ENCODE measurements at places on chromosomes 6 and 20. TPM values are rescaled to one million over a fixed set of nuclear protein-coding genes. Genes with fewer than 3 reads are reported as not detected.

- no peak for DNase-seq
Measured at GRCh38 chr6:158051968-158052367, 70.3 kb downstream of the SYNJ2 start.

GRCh38 chr6:124797224-124797623 lies 165.0 kb upstream of the RNF217 start:
- no peak for DNase-seq

DNA sequence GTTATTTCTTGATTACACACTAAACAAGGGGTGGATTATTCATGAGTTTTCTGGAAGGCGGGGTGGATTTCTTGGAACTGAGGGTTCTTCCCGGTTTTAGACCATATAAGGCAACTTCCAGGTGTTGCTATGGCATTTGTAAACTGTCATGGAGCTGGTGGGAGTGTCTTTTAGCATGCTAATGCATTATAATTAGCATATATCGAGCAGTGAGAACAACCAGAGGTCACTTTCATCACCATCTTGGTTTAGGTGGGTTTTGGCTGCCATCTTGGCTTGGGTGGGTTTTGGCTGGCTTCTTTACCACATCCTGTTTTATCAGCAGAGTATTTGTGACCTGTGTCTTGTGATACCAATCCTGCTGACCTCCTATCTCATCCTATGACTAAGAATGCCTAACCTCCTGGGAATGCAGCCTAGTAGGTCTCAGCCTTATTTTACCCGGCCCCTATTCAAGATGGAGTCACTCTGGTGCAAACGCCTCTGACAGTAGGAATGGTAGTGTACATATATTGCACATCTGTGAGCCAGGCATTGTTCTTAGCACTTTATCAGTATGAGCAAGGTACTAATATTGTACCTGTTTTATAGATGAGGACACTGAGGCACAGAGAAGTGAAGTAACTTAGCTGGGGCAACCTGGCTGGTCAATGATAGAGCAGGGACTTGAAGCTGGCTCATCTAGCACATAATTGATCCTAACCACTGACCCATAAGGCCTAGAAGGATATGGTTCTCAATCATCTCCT lies 203.7 kb downstream of the NFATC2 start:
- no peak for DNase-seq

DNA sequence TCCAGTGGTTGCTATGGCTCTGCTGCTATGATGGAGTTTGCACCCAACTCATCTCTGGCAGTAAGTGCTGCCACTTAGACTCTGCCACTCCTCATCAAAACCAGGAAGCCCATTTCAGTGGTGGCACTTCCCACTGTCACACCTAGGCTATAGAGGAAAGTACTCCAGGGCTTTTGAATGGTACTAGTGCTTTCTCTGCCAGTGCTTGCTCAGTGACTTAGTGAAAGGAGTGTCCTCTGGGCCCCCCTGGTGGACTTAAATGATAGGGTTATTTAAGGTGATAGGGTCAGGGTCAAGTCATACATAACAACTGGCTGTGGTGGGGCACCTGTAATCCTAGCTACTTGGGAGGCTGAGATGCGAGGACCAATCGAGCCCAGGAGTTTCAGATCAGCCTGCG lies 22.8 kb downstream of the FITM2 start:
- DNase-seq: no peak

GRCh38 chr6:105336986-105337385 lies 65.9 kb downstream of the PREP start:
- no peak for DNase-seq

- no peak for DNase-seq
Measured at GRCh38 chr6:135299256-135299655, 118.1 kb downstream of the MYB start.

DNA sequence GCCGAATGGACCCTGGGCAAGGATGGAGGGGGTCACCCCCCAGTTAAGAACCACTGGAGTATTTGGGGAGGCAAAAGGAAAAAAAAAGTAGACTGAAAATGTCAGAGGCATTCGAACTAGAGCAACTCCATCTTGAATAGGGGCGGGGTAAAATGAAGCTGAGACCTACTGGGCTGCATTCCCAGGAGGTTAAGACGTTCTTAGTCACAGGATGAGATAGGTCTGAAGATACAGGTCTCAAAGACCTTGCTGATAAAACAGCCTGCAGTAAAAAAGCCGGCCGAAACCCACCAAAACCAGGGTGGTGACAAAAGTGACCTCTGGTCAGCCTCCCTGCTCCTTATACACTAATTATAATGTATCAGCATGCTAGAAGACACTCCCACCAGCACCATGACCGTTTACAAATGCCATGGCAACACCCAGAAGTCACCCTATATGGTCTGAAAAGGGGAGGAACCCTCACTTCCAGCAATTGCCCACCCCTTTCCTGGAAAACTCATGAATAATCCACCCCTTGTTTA lies 70.4 kb upstream of the KCNG1 start:
- no peak for DNase-seq

DNA sequence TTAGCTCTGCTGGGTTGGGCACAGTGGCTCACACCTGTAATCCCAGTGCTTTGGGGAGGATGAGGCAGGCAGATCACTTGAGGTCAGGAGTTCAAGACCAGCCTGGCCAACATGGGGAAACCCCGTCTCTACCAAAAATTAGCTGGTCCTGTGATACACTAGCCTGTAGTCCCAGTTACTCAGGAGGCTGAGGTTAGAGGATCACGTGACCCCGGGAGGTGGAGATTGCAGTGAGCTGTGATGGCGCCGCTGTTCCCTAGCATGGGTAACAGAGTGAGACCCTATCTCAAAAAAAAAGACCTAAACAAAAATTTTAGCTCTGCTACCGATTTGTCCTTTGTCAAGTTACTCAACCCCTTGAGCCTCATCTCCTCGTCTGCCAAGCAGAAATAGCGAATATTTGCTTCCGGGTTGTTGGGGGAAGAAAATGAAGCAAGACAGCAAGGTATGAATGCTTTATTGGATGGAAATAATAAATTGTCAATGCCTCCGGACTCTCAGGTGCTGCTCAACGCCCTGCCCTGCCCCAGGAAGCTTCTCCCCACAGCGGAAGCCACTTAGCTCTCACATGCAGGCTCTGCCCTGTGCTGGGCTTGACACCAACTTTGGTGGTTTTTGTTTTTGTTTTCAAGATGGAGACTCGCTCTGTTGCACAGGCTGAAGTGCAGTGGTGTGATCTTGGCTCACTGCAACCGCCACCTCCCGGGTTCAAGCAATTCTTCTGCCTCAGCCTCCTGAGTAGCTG lies 24.9 kb upstream of the ITCH start:
- no peak for DNase-seq

DNA sequence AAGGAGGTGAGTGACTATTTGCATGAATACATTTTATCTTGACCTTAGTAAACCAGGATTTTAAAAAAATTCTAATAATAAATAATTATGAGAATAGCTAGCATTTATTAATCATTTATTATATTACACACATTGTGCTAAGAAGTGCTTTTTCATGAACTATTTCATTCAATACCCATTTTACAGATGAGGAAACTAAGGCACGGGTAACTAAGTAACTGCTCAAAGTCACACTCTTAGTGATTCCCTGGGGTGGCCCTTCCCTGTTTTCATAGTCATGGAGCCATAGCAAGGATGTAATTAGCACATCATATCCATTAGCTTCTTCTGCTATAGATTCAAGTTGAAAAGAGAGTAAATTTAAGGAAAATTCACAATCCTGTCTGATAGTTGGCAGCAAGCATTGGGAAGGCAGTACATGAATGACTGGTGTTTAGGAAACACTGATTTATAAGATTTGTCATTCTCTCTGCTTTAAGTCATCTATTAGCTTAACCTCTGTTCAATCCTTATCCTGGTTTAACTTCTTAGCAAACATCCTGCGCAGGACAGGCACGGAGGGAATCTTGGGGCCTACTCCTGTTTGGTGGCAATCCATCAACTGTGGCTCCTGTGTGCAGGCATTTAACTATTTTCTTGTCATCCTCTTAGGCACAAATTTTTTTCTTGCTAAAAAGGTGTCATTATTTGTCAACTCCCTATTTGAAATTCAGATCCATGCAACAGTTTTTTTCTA lies 68.3 kb downstream of the RIN2 start:
- DNase-seq: no peak

- DNase-seq: no peak
Measured at GRCh38 chr6:84123186-84123585, 89.6 kb downstream of the MRAP2 start.

GRCh38 chr20:57282670-57283361 lies 16.4 kb upstream of the BMP7 start:
- DNase-seq: no peak

DNA sequence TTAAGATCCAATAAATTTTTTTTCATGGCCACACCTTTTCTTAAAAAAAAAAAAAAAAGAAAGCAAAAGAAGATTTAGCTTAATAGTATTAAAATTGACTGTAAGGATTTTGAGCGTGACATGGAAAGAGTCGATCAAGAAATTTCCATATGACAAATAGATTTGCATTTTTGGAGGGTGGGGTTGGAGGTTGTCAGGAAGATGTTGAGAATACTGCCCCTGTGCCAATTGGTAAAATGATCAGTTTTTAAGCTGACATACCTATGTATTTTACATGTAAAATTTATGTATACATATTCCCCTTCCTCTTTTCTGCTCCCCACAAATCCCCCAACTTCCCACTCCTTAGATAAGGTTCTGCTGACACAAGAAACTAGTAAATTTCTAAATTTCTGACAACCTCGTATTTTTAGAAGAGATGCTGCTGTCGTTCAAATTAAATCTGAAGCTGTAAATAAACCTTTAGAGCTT lies 520.9 kb downstream of the CD83 start:
- no peak for DNase-seq

GRCh38 chr20:34131491-34131890 lies 19.4 kb upstream of the EIF2S2 start:
- DNase-seq: no peak

DNA sequence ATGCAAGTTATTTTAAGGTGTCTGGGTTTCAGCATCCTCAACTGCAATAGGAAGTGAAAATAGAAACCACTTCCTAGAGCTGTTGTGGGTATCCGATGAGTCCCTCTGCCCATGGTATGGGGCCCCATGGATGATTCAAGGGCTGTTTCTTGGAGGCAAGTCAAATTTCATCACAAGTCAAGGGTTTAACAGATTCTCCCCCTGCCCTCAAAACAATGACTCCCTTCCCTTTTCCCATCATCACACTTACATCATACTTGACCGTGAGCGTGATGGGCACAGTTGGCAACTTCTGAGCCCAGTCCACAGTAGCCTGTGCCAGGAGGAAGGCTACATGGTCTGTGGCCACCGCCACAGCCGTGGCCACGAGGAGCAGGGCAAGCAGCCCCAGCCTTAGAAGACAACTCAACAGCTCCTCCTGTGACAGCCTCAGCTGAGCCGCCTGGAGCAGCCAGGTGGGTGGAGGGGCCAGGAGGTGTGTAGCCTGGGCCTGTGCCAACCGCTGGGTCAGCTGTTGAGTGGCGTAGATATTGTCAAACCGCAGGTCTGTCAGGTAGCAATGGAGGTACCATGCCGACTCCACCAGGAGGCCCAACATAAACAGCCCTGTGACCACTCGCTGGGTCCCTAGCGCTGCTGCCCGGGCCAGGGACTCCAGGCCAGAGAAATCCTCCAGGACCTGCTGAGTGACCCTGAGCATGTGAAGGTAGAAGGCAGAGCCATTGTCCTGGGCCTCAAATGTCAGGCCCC lies 5.2 kb downstream of the OCSTAMP start:
- DNase-seq: no peak

- DNase-seq: no peak
Measured at GRCh38 chr6:150494241-150494640, 105.4 kb upstream of the PLEKHG1 start.

- DNase-seq: no peak
Measured at GRCh38 chr6:2375443-2375842, 130.0 kb upstream of the GMDS start.

DNA sequence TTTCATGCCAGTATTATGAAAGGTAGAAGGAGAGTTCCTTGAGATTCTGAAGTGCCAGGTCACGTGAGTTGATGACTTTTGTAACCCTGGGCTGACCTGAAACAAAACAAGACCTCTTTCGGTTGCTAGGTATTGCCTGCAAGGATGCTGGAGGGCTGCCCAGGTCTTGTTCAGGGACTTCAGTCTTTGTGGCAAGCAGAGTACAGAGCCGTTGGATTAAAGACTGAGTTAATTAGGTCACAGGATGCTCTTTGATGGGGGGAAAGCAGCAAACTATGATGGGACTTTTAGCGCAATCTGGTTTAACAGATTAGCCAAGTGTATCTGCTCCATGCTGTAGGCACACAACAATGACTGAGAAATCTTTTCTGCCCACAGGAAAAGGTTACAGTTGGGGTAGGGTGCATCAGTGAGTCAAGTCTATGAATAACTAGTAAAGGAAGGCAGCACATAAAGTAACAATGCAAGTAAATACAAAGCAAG lies 12.8 kb upstream of the ELOVL5 start:
- no peak for DNase-seq

DNA sequence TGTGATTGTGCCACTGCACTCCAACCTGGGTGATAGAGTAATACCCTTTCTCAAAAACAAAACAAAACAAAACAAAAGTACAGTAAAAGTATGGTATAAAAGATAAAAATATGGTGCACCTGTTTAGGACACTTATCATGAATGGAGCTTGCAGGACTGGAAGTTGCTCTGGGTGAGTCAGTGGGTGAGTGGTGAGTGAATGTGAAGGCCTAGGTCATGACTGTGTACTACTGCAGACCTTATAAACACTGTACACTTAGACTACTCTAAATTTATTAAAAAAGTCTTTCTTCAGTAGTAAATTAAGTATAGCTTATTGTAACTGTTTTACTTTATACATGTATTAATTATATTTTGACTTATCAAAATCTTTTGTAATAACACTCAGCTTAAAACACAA lies 46.0 kb downstream of the ZFP64 start:
- DNase-seq: no peak

DNA sequence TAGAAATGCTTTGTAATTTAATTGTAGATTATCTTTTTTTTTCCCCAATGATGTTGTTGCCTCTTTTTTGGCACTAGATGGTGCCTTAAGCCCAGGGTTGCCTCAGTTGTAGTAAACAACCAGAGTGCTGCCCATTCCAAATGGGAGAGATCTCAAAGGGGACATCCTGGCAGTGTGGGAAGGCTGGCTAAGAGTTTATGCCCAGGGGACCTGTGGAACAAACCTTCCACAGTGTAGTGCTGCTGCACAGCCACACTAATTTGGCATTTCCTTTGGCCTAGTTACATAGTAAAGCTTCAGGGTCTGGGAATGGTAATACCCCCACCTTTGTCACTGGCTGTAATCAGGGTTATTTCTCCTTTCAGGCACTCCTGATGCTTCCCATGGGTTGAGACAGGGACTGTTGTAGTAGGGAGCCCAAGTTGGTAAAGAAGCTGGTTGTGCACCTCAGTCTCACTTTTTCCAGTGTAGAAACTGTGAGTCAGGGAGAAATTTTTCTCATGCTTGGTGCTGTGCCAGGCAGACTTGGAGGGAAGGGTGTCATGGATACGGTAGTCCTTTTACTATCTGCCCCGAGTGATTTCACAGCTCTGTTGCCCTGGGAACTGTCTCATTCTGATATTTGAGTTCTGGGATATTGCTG lies 177.8 kb upstream of the ECI2 start:
- no peak for DNase-seq

- DNase-seq: no peak
Measured at GRCh38 chr6:79649016-79649415, 17.9 kb downstream of the SH3BGRL2 start.

Gene PTGIS
- 4.1 TPM for total RNA-seq

Gene IMPG1
- total RNA-seq: not detected

Gene LHFPL5
- total RNA-seq: not detected

Gene MAP1LC3A
- 24.6 TPM for total RNA-seq

Gene SLC17A9
- 3.9 TPM for total RNA-seq

Gene SLC17A2
- not detected for total RNA-seq

Gene FHL5
- 12.2 TPM for total RNA-seq

All from esophagus squamous epithelium (tissue), 5 donors.